Activated CD8-positive, alpha-beta memory T cell treated with anti-CD3 and anti-CD28 coated beads for 4 hours (primary cell): ENCODE measurements at places on chromosomes 6 and 20.

GRCh38 chr6:52227495-52227894 lies 16.8 kb downstream of the IL17F start:
- no peak for DNase-seq

DNA sequence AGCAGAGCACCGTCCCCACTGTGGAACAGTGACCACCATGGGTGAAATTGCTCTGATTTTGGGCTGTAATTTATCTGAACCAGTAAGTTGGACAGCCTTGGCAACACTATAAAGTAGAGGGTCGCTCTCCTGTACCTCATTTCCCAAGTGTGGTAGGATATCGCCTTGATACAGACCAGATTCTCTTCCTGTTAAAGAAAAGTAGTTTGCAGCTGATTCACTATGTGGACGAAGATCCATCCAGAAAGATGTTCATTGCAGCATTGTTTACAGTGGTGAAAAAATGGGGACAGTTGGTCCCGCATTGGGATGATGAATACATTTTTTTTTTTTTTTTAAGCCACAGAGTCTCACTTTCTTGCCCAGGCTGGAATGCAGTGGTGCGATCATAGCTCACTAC lies 74.3 kb downstream of the SLX4IP start:
- DNase-seq, result no peak

DNA sequence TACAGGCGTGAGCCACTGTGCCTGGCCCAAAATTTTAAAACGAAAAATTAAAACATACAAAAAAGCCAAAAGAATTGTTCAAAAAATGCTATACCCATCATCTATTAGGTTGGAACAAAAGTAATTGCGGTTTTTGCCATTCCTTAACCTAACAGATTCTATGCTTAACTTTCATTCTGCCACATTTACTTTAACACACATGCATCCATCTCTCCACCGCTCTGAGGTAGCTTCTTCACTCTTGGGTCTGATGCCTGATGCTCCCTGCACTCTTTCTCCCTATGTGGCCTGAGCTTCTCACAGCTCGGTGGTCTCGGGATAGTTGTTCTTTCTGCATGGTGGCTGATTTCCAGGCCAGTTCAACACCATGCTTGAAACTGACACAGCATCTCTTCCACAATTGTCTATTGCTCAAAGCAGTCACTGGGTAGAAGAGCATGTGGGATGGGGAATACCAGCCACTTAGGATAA lies 4.7 kb upstream of the MANBAL start:
- DNase-seq, result no peak

DNA sequence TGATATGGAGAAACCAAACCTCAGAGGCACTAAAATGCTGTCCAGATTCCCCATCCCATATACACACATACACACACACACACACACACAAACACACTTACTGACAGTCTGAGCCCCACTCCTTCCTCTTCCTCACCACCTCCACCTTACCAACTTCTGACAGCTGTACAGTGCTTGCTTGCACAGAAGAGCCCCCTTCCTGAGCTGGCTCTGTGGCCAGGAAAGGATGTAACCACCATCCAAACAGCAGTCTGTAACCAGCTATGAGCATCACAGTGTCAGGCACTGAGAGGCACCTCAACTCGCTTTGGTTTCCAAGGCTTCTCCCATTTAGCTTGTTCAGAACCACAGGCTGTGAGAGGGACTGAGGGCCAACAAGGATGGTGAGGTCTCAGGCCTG lies 5.9 kb upstream of the C6orf136 start:
- DNase-seq, result no peak

DNA sequence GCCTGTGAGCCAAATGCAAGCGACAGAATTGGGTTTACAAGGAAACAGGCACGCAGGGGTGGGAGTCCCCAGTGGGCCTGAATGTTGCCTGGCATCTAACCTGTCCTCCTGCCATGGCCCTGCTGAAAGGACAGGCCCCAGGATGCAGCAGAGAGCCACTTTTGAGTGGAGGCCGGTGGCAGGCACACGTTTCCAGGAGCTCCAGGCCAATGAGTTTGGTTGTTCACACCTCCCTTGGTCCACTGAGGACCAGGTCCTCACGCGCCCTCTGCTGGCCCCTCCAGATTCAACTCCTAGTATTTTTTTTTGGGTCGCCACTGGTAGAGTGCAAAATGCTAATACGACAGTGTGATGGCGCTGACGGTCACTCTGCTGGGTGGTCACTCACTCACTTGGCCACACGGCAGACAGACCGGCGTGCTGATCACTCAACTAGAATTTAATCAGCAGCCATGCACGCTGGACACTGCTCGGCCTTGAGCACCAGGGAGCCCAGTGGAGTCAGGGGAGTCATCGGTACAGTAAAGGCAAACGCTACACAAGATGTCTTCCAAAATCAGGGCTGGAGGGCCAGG lies 81.7 kb upstream of the NFATC2 start:
- DNase-seq, result peak; percentile 20

DNA sequence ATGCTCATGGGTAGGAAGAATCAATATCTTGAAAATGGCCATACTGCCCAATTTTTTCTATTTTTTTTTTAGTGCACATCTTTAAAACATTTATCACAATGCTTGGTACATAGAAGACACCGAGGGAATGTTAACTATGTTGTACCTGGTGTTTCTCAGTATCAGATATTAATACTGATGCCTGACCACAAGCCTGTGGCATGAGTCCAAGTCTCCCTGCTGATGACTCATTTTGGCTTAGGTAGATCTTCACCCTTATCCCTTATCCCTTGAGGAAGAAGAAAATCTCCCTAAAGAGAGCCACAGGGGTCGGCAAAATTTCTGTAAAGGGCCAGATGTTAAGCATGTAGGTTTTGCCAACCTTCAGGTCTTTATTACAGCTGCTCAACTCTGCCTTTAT lies 14.5 kb downstream of the CD109 start:
- no peak for DNase-seq

DNA sequence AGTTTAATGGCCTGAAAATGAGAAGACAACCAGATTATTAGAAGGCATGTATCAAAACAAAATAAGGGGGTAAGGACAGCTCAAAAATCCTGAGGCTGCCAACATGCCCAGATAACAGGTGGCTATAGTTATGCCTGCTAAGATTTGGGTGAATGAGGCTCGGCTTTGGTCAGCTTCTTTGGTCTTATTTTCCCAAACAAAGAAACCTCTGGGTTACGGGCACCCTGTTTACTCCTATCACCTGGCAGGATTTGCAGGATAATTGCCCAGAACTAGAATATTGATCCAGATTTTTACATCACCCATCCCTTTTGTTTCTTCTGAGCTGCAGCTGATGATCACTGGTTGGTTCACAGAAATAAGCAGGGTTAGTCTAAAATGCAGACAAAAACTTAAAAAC lies 74.3 kb downstream of the SLC16A10 start:
- no peak for DNase-seq

DNA sequence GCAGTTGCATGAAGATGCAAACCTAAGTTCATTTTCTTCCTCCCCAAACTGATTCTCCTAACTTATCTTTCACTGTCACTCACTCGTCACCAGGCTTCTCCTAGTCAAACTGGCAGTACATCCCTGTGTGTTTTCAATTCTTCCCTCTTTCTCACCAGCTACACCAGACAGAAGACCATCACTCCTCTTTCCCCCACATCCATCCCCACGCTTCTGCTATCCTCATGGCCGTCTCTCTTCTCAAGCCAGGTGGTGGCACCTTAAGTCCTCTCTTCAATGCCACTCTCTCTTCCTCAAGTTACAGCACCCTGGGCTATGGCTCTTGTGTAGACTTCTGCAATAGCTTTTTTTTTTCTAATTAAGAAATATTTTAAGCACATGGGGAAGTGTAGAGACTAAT lies 14.4 kb upstream of the TREM2 start:
- no peak for DNase-seq

DNA sequence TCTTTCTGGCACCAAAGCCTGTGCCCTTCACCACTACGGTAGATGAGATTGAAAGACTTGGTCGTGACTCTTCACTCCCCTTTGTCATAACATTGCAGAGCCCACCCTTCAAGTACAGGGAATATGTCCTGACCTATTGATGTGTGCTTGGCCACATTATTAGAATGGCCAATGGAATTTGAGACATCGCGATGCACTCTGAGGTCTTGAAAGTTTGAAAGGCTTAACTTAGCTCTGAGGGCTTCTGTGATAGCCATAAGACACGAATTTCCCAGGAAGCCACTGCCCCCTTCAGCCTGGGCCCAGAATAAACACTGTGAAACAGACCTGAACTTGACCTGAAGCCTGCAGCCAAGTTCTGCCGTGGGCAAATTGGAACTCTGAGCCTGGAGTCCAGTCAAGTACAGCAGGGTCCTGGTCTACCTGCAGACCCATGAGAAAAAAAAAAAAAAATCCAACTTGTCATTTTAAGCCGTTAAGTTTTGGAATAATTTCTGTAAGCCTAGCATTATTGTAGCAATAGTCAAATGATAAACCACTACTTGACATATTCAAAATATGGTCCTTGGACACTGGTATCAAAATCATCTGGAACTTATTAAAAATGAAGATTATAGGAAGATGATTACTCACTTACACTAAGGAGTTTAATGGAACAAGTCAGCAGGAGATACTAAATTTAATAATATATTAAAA lies 36.9 kb upstream of the TRAF3IP2 start:
- no peak for DNase-seq

- DNase-seq, result no peak
These were observed 2.5 kb downstream of the ADRM1 start for GRCh38 chr20:62305149-62305764.

GRCh38 chr6:148765898-148766808 lies 19.3 kb downstream of the UST start:
- DNase-seq, result no peak

GRCh38 chr20:6622041-6622440 lies 145.4 kb upstream of the BMP2 start:
- no peak for DNase-seq

- no peak for DNase-seq
These were observed 34.9 kb upstream of the SHLD1 start for GRCh38 chr20:5715071-5715841.

GRCh38 chr6:19690325-19691075 lies 146.7 kb upstream of the ID4 start:
- no peak for DNase-seq

DNA sequence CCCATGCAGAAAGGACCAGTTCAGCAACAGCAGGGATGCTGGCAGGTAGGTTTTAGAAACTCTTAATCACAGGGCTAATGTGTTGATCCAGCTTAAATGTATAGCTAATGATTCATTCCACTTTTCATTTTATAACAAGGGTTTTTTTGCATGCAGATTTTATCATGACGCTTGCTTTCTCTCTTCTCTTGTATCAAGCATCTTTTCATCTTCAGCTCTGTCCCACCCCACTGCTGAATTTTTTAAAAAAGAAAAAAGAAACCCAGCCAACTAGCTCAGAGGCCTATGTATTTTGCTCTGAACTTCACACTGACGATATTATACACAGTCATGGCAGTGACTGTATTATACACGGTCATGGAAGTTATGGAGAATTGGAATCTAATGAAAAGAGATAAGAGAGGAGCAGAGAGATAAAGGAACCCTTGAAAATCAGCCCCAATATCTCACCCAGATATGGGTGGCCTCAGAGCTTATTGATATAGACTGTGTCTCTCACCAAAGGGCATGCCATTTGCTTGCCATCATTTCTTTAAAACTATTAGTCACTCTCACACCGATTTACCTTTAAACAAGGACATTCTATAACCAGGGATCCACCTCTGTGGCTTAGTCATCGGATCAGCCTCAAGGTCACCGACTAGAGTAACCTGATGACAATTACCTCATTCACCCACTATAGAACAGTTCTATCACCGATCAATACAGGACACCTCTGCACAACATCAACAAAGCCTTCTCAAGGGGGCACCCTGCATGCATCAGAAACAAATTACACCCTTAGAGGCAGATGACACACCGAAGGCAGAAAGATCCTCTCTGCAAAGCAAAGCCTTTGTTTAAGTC lies 222.0 kb downstream of the ATXN1 start:
- no peak for DNase-seq

DNA sequence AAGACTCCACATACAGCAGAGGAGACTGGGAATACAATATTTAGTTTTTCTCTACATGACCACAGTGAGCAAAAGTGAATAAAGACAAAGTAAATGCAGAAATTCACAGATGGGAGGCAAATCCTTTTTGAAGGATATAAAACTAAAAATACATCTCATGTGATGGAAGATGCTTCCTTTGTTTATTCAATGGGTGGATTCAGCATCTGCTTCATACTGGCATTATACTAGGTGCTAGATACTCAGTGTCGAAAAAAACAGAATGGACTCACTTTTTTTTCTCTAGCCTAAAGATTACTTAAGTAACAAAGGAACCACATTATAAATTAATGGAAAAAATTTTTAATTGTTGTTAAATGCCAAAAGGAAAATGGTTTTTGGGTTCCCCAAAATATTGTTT lies 216.2 kb downstream of the TRDN start:
- no peak for DNase-seq

- no peak for DNase-seq
These were observed 95.6 kb downstream of the RAMACL start for GRCh38 chr6:166490671-166491500.

GRCh38 chr6:161091151-161091550 lies 99.6 kb downstream of the MAP3K4 start:
- DNase-seq, result no peak

GRCh38 chr6:55892749-55893357 lies 17.5 kb upstream of the BMP5 start:
- no peak for DNase-seq

- no peak for DNase-seq
These were observed 132.7 kb downstream of the ERMARD start for GRCh38 chr6:169884158-169884557.

GRCh38 chr20:59723607-59724456 lies 119.5 kb downstream of the PHACTR3 start:
- no peak for DNase-seq

DNA sequence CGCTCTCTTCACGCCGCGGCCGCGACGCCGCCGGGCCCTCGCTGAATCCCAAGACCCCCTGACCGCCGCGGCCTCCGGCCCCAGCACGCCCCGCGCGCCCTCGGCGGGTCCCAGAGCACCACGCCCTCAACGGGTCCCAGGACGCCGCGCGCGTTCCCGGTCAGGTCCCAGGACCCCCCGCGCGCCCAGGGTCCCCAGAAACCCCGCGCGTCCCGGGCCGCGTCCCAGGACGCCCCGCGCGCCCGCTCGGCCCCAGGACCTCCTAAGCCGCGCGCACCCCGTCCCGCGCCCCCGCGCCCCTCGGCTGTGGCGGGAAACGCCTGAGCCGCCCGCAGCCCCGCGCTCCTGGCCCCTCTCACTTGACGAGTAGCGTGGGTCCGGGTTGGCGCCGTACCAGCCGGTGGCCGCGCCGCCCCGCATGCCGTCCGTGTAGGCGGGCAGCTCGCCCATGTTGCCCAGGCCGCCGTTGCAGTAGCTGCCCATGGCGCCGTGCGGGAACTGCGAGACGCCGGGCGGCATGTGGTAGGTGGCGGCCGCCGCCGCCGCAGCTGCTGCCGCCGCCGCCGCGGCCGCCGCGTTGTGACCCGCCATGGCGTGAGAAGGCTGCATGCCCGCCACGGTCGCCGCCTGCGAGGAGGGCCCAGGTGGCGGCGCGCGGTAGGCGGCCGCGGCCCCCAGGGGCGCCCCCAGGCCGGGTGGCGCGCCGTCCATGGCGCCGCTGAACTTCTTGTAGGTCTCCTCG lies 556 bp downstream of the NKX2-4 start:
- DNase-seq, result no peak

GRCh38 chr6:162450358-162450757 lies 277.2 kb downstream of the PRKN start:
- DNase-seq, result no peak

GRCh38 chr6:45174045-45174444 lies 154.1 kb upstream of the RUNX2 start:
- DNase-seq, result no peak
